ENCODE measurements at places on chromosomes 6 and 20. TPM values are rescaled to one million over a fixed set of nuclear protein-coding genes. Genes with fewer than 3 reads are reported as not detected.

Gene SEL1L2
- not detected for polyA plus RNA-seq

Gene EPHA7
- polyA plus RNA-seq: 42.8 TPM

Gene TFAP2B
- polyA plus RNA-seq: 12.2 TPM

Gene CLPSL2
- 0.53 TPM for polyA plus RNA-seq

Gene WFDC10B
- polyA plus RNA-seq: not detected

Gene GTF2H4
- polyA plus RNA-seq: 41.4 TPM

Gene MMP24
- 2.6 TPM for polyA plus RNA-seq

Gene CLVS2
- 0.28 TPM for polyA plus RNA-seq

Gene MAP3K5
- polyA plus RNA-seq: 10.0 TPM

Gene ULBP1
- polyA plus RNA-seq: 1.6 TPM

Gene PDE7B
- polyA plus RNA-seq: 5.5 TPM

Gene GPSM3
- polyA plus RNA-seq: 9.4 TPM

Gene SERPINB6
- 82.8 TPM for polyA plus RNA-seq

Gene ESF1
- polyA plus RNA-seq: 25.4 TPM

Gene APOM
- polyA plus RNA-seq: 110 TPM

Gene JPH2
- 1.8 TPM for polyA plus RNA-seq

Gene MICB
- 1.8 TPM for polyA plus RNA-seq

All from renal cortex interstitium (tissue), 15 donors.